ENCODE measurements at places on chromosomes 11 and 22.

- no peak for DNase-seq
These were observed 7.7 kb downstream of the CARD10 start for GRCh38 chr22:37511395-37512104.

DNA sequence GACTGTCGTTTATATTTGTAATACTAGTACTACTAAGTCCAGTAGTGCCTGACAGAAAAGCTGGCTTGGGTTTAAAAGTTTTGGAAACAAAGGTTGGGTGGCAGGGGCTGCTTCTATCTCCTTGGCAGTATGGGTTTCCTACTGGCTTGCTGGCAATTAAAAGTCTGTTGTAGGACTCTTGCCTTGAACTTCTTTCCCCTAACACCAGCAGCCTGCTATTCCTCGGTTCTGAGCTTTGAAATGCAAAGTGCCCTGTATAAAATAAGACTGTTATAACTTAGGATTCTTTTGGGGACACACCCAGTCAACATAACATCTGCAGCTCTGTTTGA, 1.3 kb downstream of the RNF169 start:
- DNase-seq = no peak

DNA sequence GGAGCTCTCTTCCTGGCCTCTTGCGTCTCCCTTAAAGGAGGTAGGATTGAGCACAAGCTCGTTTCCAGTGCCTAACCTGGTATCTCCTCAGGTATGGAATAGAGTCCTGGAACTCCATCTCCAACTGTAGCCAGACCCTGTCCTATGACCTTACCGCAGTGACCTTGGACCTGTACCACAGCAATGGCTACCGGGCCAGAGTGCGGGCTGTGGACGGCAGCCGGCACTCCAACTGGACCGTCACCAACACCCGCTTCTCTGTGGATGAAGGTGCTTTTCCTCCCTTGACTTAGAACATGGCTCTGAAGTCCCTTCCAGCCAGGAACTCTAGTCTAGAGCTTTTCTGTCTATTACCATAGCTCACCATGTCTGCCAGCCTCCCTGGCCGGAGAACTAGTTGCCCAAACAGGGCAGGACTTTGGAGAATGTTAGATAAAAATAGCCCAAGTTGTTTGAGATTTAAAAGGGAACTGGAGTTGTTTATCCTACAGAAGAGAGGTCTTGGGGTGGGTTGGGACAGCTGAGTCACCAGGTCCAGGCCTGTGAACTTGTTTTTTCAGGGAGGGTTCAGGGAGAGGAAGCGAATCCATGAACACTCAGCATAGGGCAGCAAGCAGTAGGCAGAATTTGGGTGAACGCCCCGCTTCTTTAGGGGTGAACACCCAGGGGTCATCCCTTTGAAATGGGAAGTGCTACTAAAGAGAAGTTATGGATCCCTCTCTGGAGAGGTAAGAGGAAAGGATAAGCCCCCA, 3.3 kb downstream of the IL10RA start:
- DNase-seq = no peak

DNA sequence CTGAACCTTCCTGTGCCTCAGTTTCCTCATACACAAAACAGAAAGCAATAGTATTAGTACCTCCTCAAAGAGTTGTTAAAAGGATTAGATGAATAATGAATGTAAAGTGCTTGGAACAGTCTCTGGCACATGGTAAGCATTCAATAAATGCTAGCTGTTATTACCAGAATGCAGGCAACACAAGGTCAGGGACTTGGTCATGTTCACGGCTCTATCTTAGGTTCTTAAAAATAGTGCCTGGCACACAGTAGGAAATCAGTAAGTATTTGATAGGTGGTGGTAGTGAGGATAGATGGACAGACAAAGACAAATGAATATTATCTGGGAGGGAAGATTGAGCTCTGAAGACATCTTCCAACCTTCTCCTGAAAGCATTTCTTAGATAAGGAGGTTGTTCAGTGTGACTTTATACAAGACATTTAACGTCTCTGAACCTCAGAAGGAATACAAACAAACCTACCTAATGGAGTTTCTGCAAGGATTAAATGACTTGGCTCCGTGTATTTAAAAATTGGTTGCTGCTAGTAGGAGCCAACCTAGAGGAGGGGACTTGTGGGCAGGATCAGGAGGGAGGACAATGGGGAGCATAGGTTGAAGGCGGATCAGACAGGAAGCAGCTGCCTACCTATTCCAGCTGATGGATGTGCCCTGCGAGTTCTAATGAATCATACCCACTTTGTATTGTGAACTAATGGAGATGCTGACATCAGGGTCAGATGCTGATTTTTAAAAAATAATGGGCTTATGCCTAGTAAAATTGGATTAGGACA, 94.1 kb downstream of the DBX1 start:
- no peak for DNase-seq

GRCh38 chr22:36002718-36003260, 25.8 kb downstream of the RBFOX2 start:
- no peak for DNase-seq

DNA sequence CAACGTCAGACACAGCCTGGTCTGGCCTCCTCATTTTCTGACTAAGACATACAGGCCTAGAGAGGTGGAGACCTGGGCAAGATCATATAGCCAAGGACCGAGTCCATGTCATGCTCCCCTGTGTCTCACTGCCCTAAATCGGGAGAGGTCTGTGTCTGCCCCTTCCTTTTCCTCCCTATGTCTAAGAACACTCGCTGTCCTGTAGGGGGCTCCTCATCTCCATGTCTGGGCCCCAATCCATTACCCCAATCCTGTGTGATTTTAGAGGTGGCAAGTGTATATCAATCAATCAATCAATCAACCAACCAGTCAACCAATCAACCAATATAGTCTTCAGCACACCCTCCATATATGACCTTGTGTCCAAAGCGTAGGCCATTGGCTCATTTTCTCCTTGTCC, 125.7 kb downstream of the KIRREL3 start:
- DNase-seq = no peak

DNA sequence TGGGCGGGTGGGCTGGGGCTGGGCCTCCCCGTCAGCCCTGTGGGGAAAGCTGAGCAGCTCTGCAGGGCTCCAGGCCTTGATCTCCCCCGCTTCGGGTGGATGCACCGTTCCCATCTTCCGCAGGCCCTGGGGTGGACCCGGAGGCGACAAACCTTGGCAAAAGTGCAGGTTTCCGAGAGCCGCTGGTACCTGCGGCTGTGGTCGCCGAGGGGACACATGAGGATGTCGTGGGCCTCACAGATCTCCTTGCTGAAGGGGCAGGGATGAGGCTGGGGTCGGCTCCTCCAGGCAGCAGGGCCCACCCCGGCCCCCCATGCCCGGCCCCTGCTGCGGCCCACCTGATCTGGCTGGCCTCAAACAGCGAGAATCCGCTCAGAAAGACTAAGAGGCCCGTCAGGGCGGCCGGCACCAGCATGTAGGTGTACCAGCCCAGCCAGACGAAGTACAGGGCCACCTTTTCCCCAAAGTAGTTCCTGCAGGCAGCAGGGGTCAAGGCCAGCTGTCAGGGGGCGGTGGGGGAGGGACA, 11.8 kb downstream of the ANO9 start:
- no peak for DNase-seq

GRCh38 chr22:31951194-31952093, 7.1 kb downstream of the YWHAH start:
- no peak for DNase-seq

DNA sequence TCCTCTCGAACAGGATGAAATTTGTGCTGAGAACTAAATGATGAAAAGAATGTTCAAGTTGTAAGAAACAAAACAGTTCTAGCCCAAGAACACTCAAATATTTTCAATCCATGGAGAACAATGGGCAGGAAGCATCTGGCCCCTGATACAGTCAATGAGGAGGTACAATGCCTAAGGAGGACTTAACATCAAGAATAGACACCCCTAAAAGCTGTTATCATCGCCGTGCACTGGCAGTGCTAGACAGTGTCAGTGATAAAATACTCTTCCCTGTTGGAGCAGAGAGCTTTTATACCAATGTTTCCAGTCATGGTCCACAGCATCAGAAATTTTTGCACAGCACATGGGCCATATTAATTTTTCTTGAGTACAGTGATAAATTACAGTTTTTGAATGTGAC, 20.2 kb upstream of the VSTM5 start:
- DNase-seq = no peak

GRCh38 chr11:11458485-11458884, 105.4 kb upstream of the CSNK2A3 start:
- DNase-seq = no peak

GRCh38 chr22:39530692-39531331, 1.7 kb downstream of the RPS19BP1 start:
- no peak for DNase-seq

- no peak for DNase-seq
These were observed 27.9 kb downstream of the RNF169 start for GRCh38 chr11:74776546-74776945.

GRCh38 chr22:45880091-45880715, 96.8 kb downstream of the WNT7B start:
- DNase-seq = no peak

DNA sequence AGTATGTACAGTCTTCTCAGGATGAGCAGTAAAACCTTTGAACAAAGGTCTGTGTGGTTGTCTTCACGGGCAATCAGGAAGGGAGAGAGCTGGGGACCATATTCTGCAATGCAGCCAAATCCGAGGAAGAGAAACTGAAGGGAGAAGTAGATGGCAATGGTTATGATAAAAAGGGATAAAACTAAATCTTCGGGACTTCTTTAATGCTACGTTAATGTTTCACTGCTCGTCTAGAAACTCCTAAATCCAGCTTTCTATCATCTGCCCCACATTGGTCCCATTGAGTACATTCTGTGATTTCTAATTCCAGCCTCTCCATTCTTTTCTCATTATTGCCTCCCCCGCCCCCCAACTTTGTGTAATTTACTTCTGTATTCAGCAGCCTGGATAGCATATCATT, 1.7 kb downstream of the TIMM10B start:
- no peak for DNase-seq

DNA sequence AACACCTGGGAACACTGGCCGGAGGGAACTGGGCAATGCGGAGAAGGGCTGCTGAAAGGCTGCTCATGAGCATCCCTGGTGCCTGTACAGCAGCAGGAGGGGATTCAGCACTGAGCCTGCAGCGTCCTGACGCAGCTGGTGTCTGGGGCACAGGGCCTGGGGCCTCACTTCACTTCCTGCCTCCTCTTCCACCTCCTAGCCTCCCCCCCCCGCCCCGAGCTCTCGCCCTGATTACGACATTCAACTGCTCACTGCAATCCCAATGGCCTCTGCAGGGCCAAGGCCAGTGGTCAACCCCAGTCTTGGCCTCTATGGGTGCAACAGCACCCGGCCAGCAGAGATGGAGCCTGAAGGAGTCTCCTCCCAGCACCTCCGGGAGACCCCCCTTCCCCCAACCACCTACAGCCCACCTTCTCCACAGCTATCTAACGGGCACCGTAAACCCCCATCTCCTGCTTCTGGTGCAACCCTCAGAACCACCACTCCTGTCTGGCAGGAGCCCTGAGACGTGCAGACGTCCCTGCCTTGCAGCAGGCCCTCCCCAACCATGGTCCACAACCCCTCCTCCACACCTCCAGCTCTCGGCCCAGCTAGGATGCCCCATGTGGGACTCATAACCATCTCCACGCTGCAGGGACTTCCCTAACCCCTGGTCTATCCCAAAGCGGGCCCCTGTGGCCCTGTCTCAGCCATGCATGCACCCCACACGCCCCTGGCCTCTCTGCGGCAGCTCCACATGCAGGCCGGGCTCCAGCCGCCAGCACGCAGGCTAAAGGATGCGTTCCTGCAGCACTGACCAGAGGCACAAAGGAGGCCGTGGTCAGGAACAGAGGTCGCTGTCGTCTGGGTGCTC, 38.2 kb downstream of the BRD1 start:
- peak; percentile 27 for DNase-seq

DNA sequence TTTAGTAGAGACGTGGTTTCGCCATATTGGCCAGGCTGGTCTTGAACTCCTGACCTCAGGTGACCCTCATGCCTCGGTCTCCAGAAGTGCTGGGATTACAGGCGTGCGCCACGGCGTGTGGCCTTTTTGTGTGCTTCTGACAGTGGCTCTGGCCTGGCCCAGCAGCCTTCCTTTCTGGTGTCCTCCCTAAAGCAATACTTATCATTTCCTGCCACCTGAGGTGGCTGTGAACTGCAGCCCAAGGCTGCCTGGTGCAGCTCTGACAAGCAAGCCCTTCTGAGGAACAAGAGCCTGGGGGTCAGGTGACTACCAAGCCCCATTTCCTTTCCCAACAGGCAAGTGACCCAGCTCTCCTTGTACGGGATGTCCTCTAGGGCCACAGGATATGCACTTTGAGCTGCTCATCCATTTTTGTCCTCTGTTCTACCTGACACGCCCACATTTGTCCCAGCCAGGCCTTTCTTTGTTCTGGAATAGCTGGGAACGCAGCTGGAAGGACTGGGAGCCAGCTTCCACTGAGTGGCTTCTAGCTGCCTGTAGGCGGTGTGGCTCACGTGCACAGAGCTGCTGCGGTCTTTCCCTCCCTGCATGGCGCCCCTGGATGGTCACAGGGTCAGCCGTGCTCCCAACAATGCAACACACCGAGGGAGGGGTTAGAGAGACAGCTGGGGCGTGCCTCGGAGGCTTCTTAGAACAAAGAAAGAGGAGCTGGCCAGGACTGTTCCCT, 12.3 kb upstream of the BID start:
- DNase-seq = no peak

DNA sequence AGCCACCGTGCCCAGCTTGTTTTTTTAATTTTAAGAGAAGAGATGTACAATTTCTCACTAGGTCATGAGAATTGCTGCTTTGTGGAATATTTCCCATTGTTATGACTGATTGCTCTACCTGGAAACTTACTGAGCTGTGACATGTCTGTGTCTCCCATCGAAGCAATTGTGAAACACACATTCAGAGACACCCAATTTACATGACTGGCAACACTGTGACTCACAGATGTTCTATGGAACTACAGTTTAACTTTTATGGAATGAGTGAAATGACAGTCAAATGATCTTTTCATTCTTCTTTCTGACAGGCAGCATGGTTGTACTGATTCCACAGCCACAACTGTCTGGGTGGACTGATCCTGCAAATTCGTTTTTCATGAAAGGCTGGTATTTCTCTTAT, 32.3 kb downstream of the ELF5 start:
- no peak for DNase-seq

- no peak for DNase-seq
These were observed 544.6 kb upstream of the RAG2 start for GRCh38 chr11:37142591-37142990.

GRCh38 chr22:17476838-17477237, 86.5 kb upstream of the SLC25A18 start:
- no peak for DNase-seq

DNA sequence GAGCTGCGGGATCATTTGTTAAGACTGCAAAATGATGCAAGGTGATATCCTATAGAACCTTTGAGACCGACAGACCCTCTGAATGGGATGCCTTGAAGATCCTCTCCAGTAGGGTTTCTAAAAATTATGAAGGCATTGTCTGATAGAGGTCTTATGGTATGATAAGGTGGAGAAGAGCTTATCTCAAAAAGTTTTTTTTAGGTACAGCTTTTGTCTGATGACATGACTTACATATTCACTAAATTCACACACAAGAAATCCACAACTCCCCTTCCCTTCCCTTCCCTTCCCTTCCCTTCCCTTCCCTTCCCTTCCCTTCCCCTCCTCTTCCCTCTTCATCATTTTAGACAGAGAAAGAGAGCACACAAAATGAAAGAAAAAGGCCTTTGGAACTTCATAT, 118.4 kb upstream of the CTSC start:
- no peak for DNase-seq

GRCh38 chr22:25903294-25903693, 161.3 kb downstream of the MYO18B start:
- no peak for DNase-seq

GRCh38 chr11:75476739-75477613, 44.0 kb upstream of the KLHL35 start:
- no peak for DNase-seq

- no peak for DNase-seq
These were observed 446.3 kb downstream of the SOX6 start for GRCh38 chr11:15909937-15910598.
